ENCODE measurements at places on chromosomes 12 and 14.

- no peak for DNase-seq
Measured at GRCh38 chr12:29883525-29883924, 99.8 kb upstream of the TMTC1 start.

DNA sequence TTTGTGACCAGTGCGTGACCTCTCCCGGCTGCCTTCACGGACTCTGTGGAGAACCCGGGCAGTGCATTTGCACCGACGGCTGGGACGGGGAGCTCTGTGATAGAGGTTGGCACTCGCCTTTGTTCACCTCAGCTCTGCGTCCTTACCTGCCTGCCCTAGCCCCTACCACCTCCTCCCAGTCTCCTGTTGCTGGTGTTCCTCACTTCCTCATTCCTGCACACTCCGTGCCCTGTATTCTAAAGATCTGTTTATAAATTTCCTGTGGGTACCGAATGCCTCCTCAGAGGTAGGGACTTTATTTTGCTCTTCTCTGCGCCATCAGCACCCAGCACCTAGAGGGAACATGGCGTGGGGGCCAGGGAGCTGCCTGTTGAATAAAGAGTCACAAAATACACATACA lies 2.3 kb downstream of the DLK1 start:
- no peak for DNase-seq

DNA sequence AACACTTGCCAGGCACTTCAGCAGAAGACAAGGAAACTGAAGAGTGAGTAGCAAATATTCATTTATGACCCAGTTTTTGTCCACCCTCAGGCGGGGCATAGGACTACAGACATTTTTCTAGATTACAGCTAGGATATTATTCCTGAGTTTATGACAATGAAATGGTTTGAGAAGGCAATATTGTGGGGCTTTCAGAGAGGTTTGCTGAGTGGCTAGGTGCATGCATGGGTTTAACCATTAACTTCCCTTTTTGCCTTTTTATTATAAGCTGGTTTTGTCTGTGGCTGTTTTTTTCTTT lies 104.0 kb upstream of the BCAT1 start:
- no peak for DNase-seq

DNA sequence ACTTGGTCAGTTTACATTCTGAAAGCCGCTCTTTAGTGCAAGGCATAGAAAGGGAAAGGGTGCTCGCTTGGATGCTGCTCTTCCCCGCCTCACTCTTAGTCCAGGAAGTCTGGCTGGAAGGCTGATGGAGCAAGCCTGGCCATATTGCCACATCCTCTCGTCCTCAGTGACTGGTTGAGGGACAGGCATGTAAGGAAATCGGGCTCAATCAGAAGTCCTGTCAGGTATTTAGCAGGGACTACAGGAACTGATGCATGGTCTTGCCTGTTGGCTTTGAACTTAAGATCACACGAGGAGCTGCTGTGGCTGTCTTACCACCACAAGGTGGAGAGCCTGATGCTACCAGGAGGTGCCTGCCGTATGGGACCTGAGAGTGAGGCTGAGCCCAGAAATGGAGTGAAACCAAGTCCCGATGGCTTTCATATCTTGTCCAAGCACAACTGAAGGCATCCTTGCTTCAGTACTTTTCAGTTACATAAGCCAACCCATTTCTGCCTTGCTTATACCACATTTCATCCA lies 10.7 kb upstream of the C12orf75 start:
- DNase-seq, result no peak

DNA sequence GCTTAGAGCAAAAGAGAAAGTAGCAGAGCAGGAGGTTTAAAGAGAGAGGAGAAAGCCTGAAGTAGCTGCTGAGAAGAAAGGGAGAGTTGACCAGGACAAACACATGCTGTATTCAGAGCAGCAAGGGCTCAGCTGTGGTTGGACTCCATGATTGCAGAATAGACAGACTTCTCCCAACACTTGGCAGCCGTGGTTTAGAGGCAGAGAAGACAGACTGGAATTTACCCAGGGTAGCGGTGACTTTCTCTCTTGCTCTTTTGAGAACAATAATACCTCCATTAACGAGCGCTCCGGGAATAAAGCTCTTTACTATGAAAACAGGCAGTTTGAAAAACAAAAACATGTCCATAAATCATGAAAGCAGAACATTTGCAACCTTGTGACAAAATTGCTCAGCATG lies 21.4 kb upstream of the IGF1 start:
- DNase-seq, result no peak

- DNase-seq, result no peak
Measured at GRCh38 chr14:63725786-63726460, 1.9 kb downstream of the SGPP1 start.

- DNase-seq, result no peak
Measured at GRCh38 chr14:97841762-97842161, 1044.6 kb downstream of the VRK1 start.

DNA sequence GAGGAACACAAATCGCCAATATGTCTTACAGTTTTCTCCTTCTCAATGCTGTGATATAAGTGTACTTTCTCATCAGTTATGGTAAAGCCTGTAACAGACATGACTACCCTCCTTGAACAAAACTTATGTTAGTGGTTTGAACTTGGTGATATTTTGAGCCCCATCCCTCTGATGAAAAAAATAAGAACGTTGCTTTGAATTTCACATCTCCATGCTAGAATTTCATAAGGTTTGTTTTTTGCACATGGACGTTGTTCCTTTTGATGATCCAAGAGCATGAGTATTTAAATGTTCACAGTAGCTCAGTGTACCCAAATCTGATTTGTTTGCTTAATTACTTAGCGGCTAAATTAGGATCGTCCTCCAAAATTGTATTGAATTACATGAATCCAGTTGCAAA lies at the start of gene SLC15A5:
Gene SLC15A5 (minus strand): TSS at position 101 of the 400 bp plus-strand sequence. CDS start 0 bp downstream, at position 101.
- DNase-seq, result no peak

GRCh38 chr14:103904493-103905107 lies 23.7 kb upstream of the TDRD9 start:
- no peak for DNase-seq

- no peak for DNase-seq
Measured at GRCh38 chr14:104542871-104543830, 36.4 kb upstream of the C14orf180 start.

- no peak for DNase-seq
Measured at GRCh38 chr12:68497702-68498101, 113.0 kb upstream of the RAP1B start.

- no peak for DNase-seq
Measured at GRCh38 chr14:20668969-20669368, 15.4 kb upstream of the RNASE4 start.

DNA sequence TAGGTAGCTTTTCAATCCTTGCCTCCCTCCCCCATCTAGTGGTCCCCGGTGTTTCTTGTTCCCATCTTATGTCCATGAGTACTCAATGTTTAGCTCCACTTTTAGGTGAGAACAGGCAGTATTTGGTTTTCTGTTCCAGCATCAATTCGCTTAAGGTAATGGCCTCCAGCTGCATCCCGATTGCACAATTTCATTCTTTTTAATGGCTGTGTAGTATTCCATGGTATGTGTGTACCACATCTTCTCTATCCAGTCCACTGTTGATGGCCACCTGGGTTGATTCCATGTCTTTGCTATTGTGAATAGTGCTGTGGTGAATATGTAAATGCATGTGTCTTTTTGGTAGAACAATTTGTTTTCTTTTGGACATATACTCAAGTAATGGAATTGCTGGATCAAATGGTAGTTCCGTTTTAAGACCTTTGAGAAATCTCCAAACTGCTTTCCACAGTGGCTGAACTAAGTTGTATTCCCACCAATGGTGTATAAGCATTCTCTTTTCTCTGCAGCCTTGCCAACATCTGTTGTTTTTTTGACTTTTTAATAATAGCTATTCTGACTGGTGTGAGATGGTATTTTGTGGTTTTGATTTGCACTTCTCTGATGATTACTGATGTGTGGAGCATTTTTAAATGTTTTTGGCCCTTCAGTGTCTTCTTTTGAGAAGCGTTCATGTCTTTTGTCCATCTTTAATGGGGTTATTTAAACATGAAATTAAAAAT lies 34.2 kb upstream of the ASPG start:
- DNase-seq, result no peak

DNA sequence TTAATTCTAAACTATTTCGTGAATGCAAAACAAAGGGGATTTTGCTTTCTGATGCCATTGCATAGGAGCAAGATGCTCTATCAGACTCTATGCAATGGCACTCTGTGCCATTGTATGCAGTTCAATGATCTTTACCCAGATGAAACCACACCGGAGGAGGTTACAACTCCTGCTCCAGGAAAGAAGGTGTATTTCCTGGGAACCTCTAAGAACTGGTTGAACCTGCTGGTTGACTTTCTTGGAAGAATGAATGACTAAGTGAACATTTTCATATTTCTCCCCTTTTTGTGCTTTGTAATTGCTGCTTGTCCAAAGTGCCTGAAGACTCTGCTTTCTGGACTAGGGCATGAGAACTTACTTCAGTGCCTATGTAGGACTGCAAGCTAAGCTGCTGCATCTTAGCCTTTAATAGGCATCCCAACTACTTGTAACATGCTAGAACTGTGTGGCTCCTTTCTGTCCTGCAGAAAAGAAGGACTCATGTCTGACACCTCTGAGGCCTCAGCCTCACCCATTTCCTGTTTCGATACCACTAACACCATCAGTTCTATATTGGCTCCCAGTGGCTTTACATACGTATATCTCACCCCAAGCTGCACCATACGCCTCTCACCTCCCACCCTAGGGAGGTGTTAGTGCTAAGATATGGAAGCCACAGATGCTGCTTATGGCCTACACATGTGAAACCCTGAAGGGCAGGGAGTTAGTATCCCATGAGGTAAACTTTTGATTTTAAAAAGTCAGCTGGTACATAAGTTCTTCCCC lies 193.5 kb upstream of the CNOT2 start:
- no peak for DNase-seq

DNA sequence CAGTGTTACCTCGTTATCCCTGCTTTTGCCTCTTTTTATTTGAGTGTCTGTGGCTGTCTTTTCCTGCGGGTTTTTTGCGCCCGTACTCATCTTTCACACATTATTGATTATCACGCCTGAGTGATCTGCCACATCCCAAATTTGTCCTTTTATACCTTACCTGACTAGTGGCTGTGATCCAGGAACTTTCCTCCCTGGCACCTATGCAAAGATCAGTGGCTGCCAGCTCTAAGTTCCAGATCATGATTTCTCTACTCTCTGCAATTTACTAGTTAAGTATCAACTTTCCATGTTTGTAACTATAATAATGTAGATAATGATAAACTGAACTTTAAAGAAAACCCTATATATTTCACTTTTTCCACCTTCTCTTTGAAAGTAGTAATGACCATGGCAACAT lies 36.9 kb downstream of the PLEKHA5 start:
- DNase-seq, result no peak

DNA sequence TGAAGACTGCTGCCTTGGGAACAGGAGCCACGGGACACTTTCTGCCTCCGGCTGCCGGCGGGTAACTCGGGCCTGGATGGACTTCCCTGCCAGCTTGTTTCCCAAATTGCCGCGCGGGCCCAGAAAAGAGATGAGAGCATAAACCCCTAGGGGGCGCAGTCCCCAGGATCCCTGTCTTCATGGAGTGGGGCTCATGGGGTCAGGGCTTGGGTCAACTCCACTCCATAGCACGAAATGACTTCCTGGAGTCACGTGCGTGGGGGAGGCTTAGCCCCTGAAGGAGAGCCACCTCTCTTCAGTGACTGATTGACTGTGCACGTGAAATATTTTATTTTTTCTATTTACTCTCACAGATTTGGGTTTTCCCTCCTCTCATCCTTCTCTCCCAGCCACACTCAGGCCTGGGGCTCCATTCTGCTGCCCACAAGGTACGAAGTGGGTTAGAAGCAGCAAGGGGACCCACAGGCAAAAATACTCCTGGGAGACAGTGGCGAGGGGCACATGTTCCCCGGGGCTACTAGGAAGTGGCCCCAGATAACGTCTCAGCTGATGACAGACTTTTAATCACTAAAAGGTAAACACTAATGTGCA lies 10.0 kb downstream of the PGF start:
- DNase-seq, result peak; percentile 37

GRCh38 chr14:69635981-69636639 lies 24.7 kb downstream of the SUSD6 start:
- no peak for DNase-seq

- DNase-seq, result peak; percentile 14
Measured at GRCh38 chr12:66678338-66679275, at the start of gene GRIP1. GRIP1 (minus strand) TSS chr12:66679076; CDS start chr12:66678904, 172 bp downstream.

DNA sequence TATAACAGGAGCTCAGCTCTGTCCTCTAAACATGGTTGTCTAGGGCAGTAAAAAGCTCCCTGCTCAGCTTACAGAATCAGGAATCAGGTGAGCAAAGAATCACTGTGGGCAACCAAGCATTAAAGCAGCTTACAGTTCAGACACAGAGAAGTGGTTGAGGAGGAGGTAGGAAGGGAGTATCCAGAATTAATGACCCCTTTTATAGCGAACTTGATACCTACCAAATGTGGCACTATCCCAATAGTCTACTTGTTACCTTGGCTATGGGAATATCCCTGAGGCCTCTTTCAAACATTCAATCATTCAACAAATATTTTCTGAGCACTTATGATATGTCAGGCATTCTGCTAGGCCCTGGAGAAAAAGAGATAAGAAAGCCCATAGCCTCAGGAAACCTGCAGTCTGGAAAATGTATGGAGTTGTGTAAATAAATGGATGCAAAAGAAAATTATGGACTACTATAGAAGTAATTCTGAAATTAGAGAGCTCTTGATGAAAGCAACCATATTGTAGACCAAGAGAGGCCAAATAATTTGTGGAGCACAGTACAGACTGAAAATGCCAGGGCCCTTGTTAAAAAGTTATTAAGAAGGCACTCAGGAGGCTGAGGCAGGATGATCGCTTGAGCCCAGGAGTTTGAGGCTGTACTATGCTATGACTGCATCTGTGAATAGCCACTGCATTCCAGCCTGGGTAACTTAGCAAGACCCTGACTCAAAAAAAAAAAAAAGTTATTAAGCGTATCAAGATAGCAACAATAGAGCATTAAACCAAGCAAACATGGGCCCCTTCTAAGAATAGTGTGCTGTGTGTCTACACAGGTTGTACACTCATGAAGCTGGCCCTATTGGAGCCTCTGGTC lies 134.0 kb upstream of the CPSF6 start:
- DNase-seq, result no peak

DNA sequence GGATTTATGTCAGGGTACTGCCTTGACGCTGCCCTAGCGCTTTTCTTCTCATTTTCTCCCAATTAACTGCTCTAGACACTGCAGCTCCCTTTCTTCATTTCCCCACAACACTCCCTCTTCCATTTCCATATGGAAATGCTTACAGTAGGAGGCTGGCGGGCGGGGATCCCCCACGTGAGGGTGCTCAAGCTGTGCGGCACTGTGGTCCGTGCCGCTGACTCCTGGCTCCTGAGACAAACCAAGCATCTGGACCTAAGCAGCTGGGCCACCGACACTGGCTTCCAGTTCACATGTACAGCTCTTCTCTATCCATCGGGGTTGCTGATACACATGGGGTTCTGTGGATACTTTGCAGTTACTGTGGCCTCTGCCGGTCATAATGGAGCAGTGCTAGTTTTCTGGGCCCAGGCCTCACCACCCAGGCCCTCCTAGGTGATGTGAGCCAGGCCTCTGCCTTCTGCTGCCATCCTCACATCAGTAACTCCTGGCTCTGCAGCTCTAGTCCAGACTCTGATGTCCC lies 20.2 kb downstream of the TCHP start:
- no peak for DNase-seq

GRCh38 chr12:57166971-57167371 lies 19.6 kb upstream of the LRP1-AS start:
- no peak for DNase-seq

GRCh38 chr14:68374682-68375081 lies 418.2 kb downstream of the ZFP36L1 start:
- no peak for DNase-seq

- DNase-seq, result no peak
Measured at GRCh38 chr14:58584383-58584782, 53.4 kb upstream of the DACT1 start.

Data from NCI-H1694 (cell line).